ENCODE measurements at places on chromosomes 13 and 19.

DNA sequence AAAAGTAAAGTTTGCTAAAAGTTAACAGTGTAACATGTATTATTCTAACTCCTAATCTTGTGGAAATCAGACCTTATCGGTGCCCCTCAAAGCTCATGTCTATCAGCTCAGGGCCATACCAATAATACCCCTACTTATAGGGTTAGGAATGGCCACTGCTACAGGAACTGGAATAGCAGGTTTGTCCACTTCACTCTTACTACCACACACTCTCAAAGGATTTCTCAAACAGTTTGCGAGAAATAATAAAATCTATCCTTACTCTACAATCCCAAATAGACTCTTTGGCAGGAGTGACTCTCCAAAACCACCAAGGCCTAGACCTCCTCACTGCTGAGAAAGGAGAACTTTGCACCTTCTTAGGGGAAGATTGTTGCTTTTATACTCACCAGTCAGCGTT lies 1677.7 kb downstream of the OLFM4 start:
- no peak for DNase-seq

GRCh38 chr13:89465366-89465765 lies 1794.2 kb downstream of the SLITRK5 start:
- DNase-seq, result no peak

GRCh38 chr13:78714717-78715116 lies 55.8 kb upstream of the OBI1 start:
- no peak for DNase-seq

DNA sequence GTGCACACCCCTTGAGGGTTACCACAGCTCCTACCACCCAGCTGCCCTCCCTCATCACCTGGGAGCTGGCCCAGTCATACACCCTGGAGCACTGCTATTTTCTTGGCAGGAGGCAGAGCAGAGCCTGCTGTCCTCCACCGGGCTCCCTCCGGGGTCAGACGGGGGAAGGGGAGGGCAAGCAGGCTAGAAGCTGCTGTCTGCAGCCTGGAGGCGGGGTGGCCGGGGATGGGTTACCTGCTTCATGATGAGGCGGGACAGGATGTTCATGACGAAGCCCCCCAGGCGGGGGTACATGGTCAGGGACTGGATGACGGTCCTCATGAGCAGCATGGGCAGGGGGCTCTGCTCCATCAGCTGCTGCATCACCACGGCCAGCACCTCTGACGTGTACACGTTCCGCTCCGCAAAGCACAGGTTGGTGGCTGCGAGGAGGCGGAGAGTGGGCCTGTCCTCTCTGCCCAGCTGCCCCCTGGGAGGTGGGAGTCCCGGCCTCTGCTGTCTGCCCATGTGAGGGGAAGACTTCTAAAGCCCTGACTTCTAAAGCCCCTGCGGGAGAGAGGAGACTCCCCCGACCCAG lies 2.7 kb upstream of the RSPH6A start:
- no peak for DNase-seq

GRCh38 chr13:30145709-30146367 lies 161.5 kb downstream of the KATNAL1 start:
- DNase-seq, result no peak

DNA sequence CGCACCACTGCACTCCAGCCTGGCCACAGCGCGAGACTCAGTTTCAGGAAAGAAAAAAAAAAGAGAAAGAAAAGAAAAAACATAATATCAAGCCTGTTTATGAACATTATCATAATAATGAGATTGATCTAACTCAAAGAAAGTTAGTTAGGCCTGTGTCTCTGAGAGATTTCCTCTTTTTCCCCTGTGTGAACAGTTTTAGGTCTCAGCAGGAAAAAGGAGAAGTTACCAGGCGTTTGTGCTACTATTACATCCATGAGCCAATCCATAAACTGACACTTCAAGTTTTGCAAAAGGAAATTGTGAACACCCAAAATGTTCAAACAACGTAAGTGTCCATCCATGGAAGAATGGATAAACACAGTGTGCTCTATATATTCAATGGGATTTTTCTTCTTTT lies 3.8 kb downstream of the TARM1 start:
- no peak for DNase-seq

DNA sequence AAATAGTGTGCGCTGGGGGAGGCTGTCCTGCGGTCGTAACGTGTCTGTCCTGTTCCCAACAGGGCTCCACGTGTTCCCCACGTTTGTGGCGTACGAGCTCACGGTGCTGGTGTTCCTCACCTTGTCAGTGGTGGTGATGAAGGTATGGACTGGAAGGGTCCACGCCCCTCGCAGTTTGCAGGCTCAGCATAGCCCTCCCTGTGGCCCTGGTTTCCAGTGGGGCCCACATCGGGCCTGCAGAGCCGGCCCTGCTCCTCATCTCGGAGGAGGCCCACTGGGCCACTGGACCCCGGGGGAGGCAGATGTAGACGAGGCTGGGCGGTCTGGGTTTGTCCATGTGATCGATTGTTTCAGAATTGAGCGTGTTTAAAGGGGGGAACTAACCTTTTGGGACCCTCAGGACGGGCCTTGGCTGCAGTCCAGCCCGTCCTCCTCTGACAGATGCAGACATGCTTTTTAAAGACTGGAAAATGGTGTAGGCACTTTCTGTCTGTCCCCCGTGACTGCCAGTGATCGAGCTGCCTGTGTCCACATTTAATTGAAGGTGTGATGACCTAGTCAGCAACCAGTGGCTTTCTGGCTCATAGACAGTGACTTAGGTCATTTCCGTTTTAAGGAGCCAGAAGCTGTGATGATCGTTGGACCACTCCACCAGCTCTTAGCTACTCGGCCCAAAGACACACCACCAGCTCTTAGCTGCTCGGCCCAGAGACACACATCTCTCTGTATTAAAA lies 37.1 kb upstream of the TFDP1 start:
- no peak for DNase-seq

DNA sequence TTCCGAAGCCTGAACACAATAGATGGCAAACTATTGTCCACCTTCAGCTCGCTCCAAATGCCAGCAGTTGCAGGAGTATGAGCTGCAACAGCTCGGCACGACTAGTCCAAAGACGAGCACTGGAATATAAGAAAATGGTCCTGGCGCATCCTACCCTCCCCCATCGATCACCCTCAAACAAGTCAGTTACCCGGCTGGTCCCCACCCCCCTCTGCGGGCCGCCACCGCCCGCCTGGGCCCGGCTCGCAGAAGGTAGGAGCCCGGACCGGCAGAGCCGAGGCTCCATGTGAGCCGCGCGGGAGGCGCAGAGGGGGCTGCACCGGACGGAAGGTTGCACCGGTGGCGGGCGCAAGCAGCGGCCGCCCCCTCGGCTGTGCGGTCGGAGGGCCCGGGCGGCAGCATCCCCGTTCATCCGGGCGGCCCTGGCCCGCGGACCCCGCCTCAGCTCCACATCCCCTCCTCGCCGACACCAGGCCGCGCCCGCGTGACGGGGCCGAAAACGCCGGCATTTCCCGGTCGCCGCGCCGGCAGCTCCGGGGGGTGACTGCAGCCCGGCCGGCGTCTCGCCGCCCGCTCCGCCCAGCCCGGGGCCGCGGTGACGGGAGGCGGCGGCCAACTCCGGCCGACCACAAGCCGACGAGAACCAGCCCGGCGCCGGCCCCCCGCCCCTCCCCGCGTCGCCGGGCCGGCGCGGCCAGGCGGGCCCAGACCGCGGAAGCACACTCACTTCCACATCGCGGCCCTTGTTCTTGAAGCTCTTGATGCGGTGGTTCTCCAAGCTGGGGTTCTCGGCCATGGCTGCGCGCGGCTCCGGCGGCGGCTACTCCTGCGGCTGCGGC lies 552 bp downstream of the KPNA3 start:
- DNase-seq, result peak; percentile 36

- no peak for DNase-seq
These were observed 21.7 kb downstream of the MYH14 start for GRCh38 chr19:50224986-50225747.

GRCh38 chr19:17405250-17406045 lies at the start of gene BST2:
TSS of gene BST2 (minus strand) at chr19:17405630. CDS start at chr19:17405575, 55 bp downstream.
- DNase-seq, result no peak

GRCh38 chr19:28933039-28933438 lies 279.9 kb downstream of the UQCRFS1 start:
- DNase-seq, result no peak

DNA sequence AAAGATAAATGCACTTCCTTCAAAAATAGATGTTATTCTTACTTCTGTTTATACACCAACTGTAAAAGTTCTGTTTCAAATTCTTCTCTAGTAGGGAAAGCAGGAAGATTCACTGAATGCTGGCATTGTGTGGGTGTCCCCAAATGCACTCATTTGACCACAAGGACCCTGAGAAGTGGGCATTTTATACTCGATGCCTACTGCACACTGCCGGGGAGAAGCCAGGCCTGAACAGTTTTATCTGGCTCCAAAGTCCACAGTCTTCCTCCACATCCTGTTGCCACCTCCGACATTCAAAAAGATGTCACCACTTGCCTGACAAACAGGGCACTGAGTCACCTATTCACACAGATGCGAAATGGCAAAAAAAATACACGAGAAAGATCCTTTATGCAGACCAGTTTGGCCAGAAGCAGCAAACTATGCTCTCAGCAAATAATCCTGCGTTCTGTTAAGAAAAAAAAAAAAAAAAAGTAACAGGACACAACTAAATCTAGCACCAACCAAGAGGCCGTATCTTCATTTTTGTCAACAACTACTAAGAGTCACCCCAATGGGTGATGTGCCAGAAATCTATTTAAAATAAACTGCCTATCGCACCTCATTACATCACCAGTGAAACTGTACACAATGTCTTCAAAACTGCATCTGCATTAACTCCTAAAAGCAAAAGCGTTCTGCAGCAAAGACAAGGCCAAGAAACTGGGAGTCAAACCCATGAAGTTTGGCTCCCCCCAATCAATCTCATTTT lies 6.2 kb downstream of the ZC3H4 start:
- no peak for DNase-seq

- DNase-seq, result no peak
These were observed 1.5 kb upstream of the TUBB4A start for GRCh38 chr19:6503407-6504201.

GRCh38 chr19:35061583-35062373 lies 20.3 kb downstream of the HPN start:
- no peak for DNase-seq

GRCh38 chr13:45105895-45106294 lies 14.4 kb upstream of the GTF2F2 start:
- DNase-seq, result no peak

GRCh38 chr13:77514336-77514726 lies 21.2 kb upstream of the SCEL start:
- no peak for DNase-seq

- no peak for DNase-seq
These were observed 136.4 kb downstream of the URI1 start for GRCh38 chr19:30078381-30078910.

DNA sequence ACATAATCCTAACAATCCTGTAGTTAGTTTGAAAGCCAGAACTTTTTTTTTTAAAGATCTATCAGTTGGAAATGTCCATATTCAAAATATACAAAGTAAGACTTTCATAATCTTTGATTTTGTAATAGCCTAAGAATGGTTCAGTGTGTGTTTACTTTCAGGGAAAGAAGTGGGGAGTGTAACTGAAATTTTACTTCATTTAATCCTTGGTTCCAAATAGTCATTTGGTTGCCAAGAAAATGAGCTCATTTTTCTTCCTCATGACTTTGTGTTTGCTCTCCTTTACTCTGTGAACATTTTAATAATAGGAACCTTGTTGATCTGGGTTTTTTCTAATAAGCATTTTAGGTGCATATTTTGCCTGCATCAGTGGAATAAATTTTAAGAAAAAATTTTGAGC lies 278.8 kb downstream of the SLITRK6 start:
- no peak for DNase-seq

GRCh38 chr19:56156768-56157167 lies 15.7 kb downstream of the ZNF444 start:
- DNase-seq, result no peak

- no peak for DNase-seq
These were observed 67.6 kb downstream of the COL4A2 start for GRCh38 chr13:110374431-110375370.

- peak; percentile 46 for DNase-seq
These were observed 799 bp downstream of the NR1H2 start for GRCh38 chr19:50377051-50377461.

DNA sequence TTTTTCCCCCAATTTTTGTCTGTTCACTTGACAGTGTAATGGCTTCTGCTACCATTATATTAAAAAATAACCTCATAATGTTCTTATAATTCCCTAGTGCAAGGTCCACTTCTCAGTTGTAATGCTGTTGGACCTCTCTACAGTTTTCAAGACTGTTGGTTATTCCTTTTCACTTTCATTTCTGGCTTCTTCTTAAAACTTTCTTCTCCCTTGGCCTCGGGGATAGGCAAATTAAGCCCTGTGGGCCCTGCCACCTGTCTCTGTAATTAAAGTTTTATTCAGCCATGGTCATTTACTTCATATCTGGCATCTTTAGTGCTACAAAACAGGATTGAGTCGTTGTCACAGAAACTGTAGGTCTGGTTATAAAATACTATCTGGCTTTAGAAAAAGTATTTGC lies 313.5 kb downstream of the KLF12 start:
- no peak for DNase-seq

GRCh38 chr19:3366753-3367627 lies 607 bp downstream of the NFIC start:
- no peak for DNase-seq

DNA sequence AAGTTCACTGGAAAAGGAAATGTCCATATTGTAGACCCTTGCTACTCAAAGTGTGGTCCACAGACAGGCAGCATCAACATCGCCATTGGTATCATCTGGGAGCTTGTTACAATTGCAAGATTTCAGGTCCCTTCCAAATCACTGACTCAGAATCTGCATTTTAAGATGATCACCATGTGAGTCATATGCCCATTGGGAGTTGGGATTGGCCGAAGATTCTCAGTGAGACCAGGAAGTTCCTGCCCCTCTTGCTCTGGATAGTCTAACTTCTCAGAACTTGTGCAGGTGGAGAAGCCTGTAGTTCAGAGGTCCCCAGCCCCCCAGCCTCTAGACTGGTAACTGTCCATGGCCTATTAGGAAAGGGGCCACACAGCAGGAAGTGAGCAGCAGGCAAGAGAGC lies 48.9 kb upstream of the URAD start:
- no peak for DNase-seq

GRCh38 chr19:48194041-48194843 lies 23.8 kb downstream of the ZSWIM9 start:
- DNase-seq, result no peak

- DNase-seq, result no peak
These were observed 1.3 kb downstream of the TNFSF14 start for GRCh38 chr19:6668691-6669090.

DNA sequence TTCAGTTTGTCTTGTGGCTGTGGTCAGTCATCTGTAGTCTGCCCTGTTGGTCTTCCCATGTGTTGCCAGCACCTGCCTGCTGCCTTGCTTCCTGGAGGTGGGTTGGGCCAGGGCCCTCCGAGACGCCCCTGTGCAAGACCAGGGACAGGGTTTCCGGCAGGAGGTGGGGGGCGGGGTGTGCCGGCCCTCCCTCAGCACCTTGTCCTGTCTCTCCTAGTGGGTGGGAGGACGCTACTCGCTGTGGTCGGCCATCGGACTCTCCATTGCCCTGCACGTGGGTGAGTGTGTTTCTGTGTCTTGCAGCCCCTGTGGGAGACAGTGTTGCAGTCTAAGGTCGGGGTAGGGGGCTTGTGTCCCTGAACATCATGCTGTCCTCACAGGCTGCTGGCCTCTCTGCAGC lies 11.2 kb upstream of the PDCD2L start:
- no peak for DNase-seq
